ENCODE measurements at places on chromosomes 13 and 19.

DNA sequence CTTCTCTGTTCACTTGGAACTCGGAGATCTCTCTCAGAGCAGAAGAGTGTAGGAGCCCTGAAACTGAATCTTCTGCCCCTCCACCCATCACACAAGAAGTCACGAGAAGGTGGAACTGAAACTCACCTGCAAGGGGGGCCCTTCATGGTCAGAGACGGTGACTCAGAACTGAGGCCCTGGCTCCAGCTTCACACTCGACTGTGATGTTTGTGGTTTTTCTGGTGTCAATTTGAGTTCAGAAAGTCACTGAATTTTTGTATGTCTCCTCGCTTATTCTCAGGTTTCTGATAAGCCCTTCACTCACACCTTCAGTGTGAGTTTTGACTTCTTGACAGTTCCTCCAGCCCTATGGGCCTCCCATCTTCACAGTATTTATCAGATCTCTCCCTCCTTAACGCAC, 23.1 kb downstream of the SIGLEC5 start:
- H3K27ac ChIP-seq, result no peak overlapping the region
- no peaks in the 10 kb centered on the region for H3K27me3 ChIP-seq
- H3K36me3 ChIP-seq, result no peaks in the 10 kb centered on the region
- H3K4me1 ChIP-seq, result no peaks in the 10 kb centered on the region
- no peak for DNase-seq

- peaks cover 17% of the 10 kb centered on the region for H3K4me1 ChIP-seq
- H3K27ac ChIP-seq, result peak overlapping the region; percentile 91
- H3K36me3 ChIP-seq, result no peaks in the 10 kb centered on the region
These were observed 263.1 kb upstream of the RXFP2 start for GRCh38 chr13:31476266-31476665.

DNA sequence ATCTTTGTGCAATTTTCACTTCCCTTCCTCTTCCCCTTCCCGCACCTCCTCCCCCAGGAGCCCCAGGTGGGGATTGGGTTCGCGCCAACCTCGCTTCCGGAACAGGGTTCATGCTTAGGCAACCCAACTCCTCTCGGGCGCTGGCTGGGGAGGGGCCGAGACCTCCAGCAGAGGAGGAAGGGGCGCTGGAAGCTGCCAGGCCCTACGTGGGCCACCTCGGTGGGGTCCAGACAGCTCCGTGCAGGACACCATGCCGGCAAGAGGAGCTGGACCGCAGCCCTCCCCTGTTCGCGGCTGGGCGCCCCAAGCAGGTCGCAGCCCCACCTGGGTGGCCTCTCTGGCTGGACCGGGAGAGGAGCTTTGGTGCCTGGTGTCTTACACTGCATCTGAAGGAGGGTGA, 91.1 kb downstream of the SPACA7 start:
- no peak for DNase-seq
- no peak overlapping the region for H3K4me3 ChIP-seq
- H3K27me3 ChIP-seq, result no peaks in the 10 kb centered on the region
- no peak overlapping the region for H3K27ac ChIP-seq

DNA sequence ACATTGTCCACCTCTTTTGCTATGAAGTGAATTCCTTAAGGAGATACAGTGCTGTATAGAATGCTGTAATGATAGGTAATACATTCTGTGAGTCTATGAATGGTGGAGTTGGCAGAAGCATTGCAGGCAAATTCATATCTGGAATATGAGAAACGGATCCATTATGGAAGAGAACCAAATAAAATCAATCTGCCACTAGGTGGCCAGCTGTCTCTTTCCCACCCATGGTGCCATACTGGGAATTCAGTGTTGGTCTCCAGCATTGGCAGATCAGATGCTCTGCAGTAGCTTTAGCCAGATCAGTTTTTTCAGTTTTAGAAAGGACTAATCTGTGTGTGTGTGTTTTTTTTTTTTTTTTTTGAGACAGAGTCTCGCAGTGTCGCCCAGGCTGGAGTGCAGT, 27.6 kb downstream of the DNAJC3 start:
- no peaks in the 10 kb centered on the region for H3K36me3 ChIP-seq
- no peak overlapping the region for H3K4me3 ChIP-seq
- H3K27me3 ChIP-seq, result no peaks in the 10 kb centered on the region
- DNase-seq, result no peak

GRCh38 chr13:35333157-35333556, 143.3 kb downstream of the MAB21L1 start:
- H3K4me3 ChIP-seq, result no peak overlapping the region
- DNase-seq, result no peak
- H3K27me3 ChIP-seq, result no peaks in the 10 kb centered on the region
- H3K4me1 ChIP-seq, result no peaks in the 10 kb centered on the region
- no peaks in the 10 kb centered on the region for H3K36me3 ChIP-seq
- H3K27ac ChIP-seq, result no peak overlapping the region

DNA sequence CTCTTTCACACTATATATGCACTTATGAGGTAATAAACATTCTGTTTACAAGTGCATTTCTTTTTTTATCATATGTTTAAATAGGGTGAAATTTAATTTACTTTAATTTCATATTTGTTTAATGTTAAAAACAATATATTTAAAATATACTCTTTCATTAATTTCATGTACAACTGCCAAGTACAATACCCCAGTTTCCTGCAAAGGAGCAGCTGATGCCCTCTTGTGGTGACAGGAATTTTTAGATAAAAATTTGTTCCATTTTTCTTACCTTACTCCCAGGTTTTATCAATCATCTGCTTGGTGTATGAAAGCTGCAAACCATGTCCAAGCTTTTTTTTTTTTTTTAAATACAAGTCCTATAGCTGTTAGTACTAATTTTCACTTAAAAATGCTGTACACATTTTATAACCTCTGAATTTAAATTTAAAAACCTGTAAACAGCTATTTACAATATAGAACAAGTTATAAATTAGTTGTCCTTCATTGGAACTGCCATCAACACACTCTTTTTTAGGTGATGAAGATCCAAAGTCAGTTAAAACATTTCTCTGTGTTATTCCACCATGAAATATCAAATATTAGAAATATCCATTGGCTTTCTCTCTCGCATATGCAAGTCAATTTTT, 4.9 kb downstream of the PCDH20 start:
- peaks cover 4% of the 10 kb centered on the region for H3K4me1 ChIP-seq
- no peak for DNase-seq
- no peak overlapping the region for H3K4me3 ChIP-seq

GRCh38 chr13:113190181-113190580, 18.3 kb downstream of the PCID2 start:
- peaks cover 26% of the 10 kb centered on the region for H3K36me3 ChIP-seq
- no peaks in the 10 kb centered on the region for H3K27me3 ChIP-seq
- DNase-seq, result no peak
- H3K4me1 ChIP-seq, result peaks cover 32% of the 10 kb centered on the region

DNA sequence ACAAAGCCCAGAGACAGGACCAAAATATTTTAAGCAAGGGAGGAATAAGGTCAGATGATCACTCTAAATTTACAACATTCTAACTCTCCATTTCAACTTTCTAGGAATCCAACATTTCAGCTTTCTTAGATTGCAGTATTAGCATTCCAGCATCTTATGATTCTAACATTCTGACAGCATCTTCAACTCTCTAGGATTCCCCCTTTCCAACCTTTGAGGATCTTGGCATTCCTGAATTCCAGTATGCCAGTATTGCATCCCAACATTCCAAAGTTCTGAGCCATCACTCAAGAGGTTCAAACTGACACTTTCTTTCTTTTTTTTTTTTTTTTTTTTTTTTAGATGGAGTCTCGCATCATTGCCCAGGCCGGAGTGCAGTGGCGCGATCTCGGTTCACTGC, 13.8 kb downstream of the TGFB1 start:
- peak; percentile 48 for DNase-seq
- no peaks in the 10 kb centered on the region for H3K4me1 ChIP-seq
- no peak overlapping the region for H3K27ac ChIP-seq

DNA sequence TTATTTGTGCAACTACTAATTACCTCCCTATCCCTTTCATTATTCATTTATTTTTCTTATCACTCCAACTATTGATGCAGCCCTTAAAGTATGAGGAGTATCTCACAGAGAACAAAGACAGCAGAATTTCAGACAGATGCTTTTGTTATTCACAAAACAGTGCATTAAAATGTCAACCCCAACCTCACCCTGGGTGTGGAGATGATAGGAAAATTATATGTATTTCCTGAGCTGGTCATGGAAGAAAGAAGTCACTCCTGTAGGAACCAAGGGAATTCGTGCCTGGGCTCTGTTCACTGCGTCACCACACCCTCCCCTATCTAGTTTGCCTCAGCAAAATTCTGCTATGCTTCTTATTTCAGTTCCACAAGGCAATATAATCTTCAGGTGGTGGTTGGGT, 315.5 kb downstream of the OXGR1 start:
- H3K27me3 ChIP-seq, result no peaks in the 10 kb centered on the region
- no peak overlapping the region for H3K27ac ChIP-seq
- H3K4me3 ChIP-seq, result no peak overlapping the region
- no peaks in the 10 kb centered on the region for H3K4me1 ChIP-seq

DNA sequence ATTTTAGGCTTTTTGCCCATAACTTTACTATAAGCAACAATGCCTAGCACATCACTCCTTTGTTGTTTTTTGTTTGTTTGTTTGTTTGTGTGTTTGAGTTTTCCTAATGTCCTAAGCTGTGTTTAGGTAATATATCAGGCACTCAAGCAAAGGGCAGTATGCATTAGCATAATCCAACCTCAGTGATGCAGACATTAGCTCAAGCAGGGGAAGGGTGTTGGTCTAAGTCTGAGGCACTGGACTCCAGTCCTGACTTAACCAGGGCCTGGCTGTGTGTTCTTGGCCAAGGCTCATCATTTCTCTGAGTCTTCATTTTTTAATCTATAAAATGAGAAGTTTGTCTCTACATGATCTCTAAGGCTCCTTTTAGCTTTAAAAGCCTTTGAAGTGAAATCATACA, 65.9 kb upstream of the RFC3 start:
- H3K4me3 ChIP-seq, result no peak overlapping the region
- no peak overlapping the region for H3K27ac ChIP-seq
- no peaks in the 10 kb centered on the region for H3K4me1 ChIP-seq
- H3K36me3 ChIP-seq, result no peaks in the 10 kb centered on the region
- no peak for DNase-seq
- no peaks in the 10 kb centered on the region for H3K27me3 ChIP-seq

DNA sequence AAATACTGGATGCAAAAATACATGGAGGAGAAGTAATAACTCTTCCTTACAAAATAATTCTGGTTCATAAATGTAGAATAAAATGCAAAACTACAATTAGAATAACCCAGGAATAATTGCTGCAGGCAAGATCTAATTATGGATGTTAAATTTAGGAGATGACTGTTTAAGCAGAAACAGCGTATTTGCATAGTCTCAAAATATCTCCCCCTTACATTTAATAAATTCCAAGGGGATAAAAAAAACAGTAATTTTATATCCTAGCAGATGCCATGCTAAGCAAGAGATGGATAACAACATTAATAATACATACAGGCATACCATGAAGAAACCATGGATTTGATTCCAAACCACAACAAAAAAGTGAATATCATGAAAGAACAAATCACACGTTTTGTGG, 1253.1 kb upstream of the MIR17HG start:
- H3K27me3 ChIP-seq, result no peaks in the 10 kb centered on the region
- no peak overlapping the region for H3K27ac ChIP-seq
- H3K4me3 ChIP-seq, result no peak overlapping the region

DNA sequence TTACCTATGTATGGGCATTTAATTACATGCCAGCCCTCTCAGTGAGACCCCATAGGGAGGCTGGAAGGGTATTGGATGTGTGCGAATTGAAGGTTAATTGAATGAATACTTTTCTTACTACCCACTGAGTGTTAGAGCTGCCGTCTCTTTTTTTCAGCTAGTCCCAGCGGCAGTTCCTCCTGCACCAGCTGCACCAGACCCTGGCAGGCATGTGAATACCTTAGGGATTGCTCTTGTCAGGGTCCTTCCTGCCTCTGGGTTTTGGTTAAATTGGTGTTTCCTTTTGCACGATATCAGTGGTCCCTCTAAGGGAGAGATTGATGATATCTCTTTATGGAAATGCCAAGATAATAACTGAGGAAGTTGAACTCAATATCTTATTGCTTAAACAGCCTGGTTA, 9.8 kb upstream of the CXCL17 start:
- no peak overlapping the region for H3K27ac ChIP-seq
- H3K36me3 ChIP-seq, result no peaks in the 10 kb centered on the region
- H3K4me3 ChIP-seq, result no peak overlapping the region
- H3K27me3 ChIP-seq, result peaks cover 24% of the 10 kb centered on the region
- peaks cover 4% of the 10 kb centered on the region for H3K4me1 ChIP-seq

DNA sequence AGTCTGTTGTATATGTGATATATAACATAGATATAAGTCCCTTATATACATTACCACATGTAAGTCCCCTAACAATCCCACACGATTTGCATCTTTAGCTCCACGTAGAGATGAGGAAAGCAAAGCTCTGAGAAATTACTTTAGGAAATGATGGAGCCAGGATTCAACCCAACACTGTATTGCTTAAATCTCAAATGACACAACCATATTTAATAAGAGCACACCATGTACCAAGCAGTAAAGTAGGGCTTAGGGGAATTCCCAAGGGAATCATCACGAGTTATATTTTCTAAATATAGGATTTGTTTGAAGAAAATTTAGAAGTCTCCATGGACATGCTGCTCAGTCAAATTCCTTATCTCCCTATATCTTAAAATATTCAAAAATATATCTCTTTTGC, 61.3 kb upstream of the POMP start:
- DNase-seq, result no peak
- no peaks in the 10 kb centered on the region for H3K4me1 ChIP-seq
- H3K36me3 ChIP-seq, result no peaks in the 10 kb centered on the region
- no peak overlapping the region for H3K4me3 ChIP-seq

DNA sequence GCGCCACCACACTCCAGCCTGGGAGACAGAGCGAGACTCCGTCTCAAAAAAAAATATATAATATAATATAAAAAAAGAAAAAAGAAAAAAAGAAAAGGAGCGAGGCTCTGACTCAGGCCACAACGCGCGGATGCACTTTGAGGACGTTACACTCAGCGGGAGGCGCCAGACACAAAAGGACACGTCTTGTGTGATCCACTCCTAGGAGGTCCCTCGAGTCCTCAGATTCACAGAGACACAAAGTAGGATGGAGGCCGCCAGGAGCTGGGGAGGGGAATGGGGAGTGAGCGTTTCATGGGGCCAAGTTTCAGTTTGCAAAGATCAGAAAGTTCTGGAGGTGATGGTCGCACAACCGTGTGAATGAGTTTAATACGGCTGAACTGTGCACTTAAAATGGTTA, 8.5 kb upstream of the ABHD17A start:
- H3K4me3 ChIP-seq, result no peak overlapping the region
- peaks cover 8% of the 10 kb centered on the region for H3K4me1 ChIP-seq
- no peak for DNase-seq
- H3K36me3 ChIP-seq, result no peaks in the 10 kb centered on the region

GRCh38 chr13:27298849-27299248, 28.2 kb downstream of the RASL11A start:
- no peak overlapping the region for H3K27ac ChIP-seq
- no peak overlapping the region for H3K4me3 ChIP-seq
- peaks cover 25% of the 10 kb centered on the region for H3K27me3 ChIP-seq
- H3K4me1 ChIP-seq, result no peaks in the 10 kb centered on the region

DNA sequence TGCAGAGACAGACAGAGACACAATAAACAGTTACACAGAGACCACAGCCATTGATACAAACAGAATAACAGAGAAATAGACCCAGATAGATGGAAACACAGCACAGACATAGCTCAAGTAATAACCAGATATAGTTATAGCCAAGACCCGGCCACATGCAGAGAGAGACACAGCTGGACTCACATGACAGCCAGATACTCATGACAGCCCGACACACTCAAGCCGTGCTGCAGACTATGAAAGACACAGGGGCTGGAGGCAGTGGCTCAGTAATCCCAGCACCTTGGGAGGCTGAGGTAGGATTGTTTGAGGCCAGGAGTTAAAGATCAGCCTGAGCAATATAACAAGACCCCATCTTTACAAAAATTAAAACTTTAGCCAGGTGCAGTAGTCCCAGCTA, 1.6 kb upstream of the DENND1C start:
- no peaks in the 10 kb centered on the region for H3K4me1 ChIP-seq
- no peaks in the 10 kb centered on the region for H3K27me3 ChIP-seq
- no peaks in the 10 kb centered on the region for H3K36me3 ChIP-seq
- DNase-seq, result no peak
- no peak overlapping the region for H3K4me3 ChIP-seq
